Panc1 (cell line): ENCODE measurements at places on chromosomes 16 and 17. TPM values are rescaled to one million over a fixed set of nuclear protein-coding genes. Genes with fewer than 3 reads are reported as not detected.

GRCh38 chr17:14926526-14927122, 338.5 kb downstream of the PMP22 start:
- peak; percentile 22 for DNase-seq

The SCGB1C2 gene
- not detected for total RNA-seq

The TEX14 gene
- total RNA-seq, result not detected

The SLC13A2 gene
- not detected for total RNA-seq

The NHERF1 gene
- total RNA-seq, result 90.8 TPM
